CD4-positive, alpha-beta T cell treated with Interleukin-21 for 1 hour (primary cell): ENCODE measurements at places on chromosomes 7 and 10.

DNA sequence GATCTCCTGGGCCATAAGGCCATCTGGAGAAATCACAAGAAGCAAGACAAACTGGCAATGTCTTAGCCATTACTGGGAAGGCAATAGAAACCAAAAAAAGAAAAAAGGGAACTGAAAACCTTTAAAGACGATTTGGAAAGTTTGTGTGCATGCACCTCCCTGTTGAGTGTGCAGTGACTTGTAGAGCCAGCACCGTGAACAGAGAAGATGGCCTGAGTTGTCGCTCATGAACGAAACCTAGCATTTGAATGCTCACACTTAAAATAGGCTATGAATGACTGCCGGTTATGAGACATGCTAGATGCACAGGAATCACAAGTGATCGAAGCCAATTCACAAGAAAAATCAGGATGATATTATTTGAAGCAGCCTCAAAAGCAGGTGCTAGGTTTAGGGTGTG, 151.3 kb upstream of the ADO start:
- no peak for DNase-seq

DNA sequence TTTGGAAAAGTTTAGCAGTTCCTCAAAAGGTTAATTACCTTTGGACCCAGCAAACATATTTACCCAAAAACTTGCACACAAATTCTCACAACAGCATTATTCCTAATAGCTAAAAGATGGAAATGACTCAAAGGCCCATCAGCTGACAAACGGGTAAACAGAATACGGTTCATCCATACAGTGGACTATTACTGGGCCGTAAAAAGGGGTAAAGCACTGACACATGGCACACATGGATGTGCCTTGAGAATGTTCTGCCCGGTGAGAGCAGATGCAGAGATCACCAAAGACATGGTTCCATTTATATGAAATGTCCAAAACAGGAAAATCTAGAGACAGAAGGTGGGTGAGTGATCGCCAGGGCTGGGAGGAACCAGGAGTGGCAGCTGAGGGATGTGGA, 95.2 kb upstream of the DNAJB6 start:
- no peak for DNase-seq

- no peak for DNase-seq
Measured at GRCh38 chr10:88278912-88279311, 304.2 kb downstream of the RNLS start.

DNA sequence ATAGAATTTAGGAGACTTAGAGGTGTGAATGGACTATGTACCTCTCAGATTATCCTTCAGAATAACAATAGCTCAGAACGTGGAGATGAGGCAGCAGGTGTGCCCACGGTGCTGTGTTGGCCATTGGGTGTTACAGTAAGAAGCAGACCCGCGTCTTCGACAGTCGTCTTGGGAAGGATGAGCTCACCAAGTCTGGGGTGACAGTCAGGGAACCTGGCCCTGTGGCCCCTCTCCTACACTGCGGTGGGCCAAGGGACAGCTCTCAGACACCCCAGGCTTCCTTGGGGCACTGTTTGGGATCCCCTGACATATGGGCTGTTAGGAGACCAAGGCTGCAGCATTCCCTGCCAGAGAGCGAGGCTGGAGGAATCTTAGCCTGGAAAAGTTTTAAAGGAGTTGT, 88.5 kb downstream of the ACTR3B start:
- DNase-seq = no peak

GRCh38 chr7:151244196-151244840, 4.2 kb downstream of the SMARCD3 start:
- peak; percentile 77 for DNase-seq

DNA sequence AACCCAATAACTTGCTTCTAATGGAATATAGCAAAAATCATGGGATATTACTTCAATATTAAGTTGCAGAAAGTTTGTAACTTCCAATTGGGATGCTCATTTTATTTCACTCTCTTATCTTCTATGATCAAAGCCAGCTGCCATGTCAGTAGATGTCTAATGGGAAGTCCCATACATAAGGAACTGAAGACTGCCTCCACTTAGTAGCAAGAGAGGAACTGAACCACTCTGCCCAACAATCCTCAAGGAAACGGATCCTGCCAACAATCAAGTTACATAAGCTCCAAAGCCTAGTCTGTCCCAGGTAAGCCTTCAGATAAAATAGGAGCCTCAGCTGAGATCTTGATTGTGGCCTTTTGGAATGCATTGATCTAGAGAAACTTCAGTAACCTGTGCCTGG, 431.5 kb upstream of the PCDH15 start:
- no peak for DNase-seq

DNA sequence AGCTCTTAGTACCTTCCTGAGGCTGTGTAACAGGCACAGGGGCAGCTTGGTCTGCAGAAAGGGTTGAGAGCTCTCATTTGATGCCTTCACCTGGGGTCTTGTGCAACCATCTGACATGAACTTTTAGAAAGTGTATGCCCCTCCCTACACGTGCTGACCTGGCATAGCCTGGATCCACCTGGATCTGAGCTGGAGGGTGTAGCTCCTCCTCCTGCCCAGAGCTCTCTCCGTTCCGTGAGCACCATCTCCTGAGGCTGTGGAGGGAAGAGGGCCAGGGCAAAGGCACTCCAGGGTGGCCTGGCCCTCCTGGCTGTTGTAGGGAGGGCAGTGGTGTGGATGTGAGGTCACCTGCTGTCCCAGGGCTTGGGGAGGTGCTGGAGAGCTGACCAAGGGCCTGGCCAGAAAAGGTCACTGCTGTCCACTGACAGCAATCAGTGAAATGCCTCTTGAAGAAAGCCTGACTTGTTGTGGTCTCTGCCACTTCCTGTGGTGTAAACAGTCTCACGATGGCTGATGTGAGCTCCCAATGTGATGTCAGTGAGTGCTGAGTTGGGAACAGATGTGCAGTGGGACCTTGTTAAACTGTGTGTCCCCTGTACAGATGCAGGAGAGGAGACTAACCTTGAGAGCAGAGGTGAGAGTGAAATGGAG, 23.0 kb downstream of the AMZ1 start:
- peak; percentile 64 for DNase-seq

- DNase-seq = no peak
Measured at GRCh38 chr7:132532281-132532680, 44.0 kb downstream of the PLXNA4 start.

- no peak for DNase-seq
Measured at GRCh38 chr7:45084901-45085618, 3.7 kb downstream of the NACAD start.

- no peak for DNase-seq
Measured at GRCh38 chr7:157462419-157462771, 125.6 kb downstream of the DNAJB6 start.

DNA sequence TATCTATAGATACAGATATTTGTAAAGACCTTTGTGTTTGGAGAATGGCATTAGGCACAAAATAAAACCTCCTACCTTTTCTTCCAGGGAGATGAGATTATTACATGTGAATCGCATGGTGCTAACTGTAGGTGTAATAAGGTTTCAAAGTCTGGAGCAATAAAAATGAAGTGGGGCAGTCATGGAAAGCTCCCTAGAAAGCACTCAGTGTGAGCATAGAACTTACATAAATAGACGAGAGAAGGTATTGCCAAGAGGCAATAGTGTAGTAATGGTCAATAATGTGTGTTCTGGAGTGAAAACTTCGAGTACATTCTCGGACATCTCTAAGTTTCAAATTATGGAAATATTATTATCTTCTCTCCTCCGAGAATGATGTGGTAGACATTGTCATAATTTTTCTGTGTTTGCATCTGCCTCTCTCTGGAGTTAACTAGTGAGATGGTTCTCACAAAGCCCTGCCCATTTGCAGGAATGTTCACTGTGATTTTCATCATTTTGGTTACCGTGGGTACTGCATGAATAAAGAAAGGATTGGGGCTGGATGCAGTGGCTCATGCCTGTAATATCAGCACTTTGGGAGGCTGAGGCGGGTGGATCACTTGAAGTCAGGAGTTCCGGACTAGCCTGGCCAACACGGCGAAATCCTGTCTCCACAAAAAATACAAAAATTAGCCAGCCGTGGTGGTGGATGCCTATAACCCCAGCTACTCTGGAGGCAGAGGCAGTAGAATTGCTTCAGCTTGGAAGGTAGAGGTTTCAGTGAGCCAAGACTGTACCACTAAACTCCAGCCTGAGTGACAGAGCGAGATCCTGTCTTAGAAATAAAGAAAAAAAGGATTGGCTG, 10.6 kb downstream of the VIM start:
- peak; percentile 51 for DNase-seq

DNA sequence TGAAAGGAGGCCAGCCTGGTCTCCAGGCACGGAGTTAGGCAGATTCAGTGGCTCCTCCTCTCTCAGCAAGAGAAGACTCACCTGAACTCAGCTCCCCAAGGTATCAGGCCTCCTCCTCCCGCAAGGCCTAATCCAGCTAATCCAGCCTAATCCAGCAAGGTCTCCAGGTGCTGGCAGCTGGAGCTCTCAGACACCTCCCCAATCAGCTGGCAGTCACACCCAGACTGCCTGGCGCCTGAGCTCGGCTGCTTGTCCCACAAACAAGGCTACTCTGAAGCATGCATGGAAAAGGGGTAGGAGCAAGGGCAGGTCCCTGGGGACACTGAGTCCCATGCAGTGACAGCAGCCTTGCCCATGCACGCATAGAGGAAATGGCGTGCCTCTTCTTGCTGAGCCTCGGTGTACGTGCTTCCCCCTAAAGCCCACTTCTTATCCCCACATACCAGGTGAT, 3.3 kb upstream of the OPN4 start:
- no peak for DNase-seq

DNA sequence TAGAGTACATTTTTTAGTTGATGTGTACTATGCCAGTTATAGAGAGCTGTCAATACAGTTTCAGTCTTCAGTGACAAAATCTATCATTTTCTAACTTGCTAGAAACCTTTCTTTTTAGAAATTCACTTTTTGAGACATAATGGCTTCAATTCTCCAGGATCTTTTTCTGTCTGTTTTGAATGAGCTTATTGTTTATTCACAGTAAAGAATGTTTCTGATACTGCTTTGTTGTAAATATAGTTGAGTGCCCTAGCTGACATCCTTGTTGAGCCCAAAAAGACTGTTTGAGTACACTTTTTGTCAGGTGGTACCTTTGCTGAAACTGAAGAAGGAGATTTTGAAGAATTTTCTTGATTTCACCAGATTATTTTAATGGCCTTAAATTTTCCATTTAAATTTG, 139.9 kb downstream of the PPP1R9A start:
- DNase-seq = no peak

GRCh38 chr10:112875476-112876267, 74.4 kb upstream of the TCF7L2 start:
- no peak for DNase-seq

GRCh38 chr7:29109358-29109757, 37.0 kb downstream of the CPVL start:
- no peak for DNase-seq

DNA sequence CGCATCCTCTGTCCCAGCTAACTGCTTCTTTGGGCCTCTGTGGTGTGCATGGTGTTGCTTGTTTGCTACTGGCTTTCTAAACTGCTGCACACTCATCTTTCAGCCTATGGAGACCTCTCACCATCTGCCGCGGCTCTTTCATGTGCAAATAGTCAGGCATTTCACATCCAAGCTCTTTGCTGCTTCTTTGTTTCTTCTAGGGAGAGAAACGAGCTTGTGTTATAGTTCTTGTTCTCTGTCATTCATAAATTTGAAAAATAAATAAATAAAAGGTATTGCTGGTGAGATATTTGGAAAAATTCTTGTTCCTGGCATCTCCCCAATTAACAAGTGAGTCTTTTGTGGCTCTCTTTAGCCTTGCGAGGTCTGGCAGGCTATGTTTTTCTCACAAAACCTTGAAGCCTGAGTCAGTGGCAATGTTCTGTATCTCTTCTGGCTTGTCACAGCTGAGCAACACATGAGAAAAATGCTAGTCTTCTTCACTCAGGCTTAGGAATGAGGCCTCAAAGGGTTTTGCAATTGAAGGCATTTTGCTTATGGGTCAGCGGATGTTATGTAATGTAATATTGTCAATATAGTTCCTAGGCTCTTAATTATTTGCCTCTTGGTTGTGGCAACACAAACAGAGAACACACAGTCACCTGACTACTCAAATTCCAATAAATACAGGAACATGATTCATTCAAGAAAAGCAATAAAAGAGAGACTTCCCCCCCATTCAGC, 274.0 kb downstream of the FRMD4A start:
- DNase-seq = no peak

DNA sequence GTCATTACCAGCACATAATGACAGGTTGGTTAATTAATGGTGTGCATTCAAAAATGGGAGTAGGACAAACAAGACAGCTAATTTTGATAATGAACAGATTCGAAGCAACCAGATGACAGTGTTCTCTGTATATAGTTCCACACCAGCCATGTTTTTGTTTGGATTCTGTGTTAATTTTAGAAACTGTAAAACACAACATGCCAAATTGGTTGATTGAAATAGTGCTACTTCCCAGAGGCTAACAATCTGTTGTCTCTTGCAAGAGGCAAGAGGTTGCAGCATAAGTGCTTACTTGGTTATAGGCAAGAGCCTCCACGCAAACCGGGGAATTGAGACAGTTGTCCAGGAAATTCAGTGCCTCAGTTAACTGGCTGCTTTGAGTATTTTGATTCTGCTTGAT, 170.2 kb upstream of the HABP2 start:
- DNase-seq = no peak

GRCh38 chr10:125000366-125001312, 58.7 kb downstream of the ZRANB1 start:
- no peak for DNase-seq

DNA sequence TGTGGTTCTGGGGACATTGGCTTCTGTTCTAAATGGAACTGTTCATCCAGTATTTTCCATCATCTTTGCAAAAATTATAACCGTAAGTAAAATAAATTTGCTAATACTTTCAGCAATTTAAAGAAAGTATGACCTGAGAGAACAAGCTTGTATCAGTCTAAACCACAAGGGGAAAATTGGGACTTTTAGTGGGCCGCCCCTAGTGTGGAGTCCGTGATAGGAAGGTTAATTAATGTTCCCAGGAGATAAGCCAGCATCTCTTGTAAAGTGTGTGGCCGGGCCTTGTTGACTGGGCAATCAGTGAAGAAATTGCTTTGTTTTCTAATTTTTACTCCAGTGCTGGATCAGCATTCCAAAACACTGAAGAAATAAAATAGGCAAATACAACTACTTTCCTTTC, 83.0 kb downstream of the ABCB5 start:
- no peak for DNase-seq

- DNase-seq = no peak
Measured at GRCh38 chr10:122492999-122493481, 31.7 kb downstream of the HTRA1 start.

DNA sequence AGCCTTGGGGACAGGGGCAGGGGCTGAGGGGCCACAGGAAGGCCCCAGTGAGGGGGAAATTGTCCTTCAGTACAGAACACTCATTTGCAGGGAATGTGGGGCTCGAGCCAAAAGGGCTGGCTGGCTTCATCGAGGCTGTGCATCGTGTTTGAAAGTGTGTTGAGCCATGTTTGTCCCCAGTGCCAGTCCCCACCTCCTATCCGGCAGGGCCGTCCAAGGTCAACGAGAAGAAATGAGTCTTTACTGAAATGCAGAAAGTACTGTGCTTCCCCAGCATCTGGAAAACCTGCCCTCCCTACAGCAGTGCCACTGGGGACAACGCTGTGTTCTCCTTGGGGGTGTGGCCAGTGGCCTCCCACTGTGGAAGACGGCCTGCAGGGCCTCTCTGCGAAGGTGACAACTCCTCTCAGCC, 214.1 kb downstream of the KLF6 start:
- DNase-seq = no peak
